Kidney glomerular epithelial cell (primary cell): ENCODE measurements at places on chromosomes 3 and 15.
A peak's percentile ranks its signal among the peaks of the same experiment; 100 is the strongest.

- DNase-seq, result peak; percentile 69
Observed at GRCh38 chr3:111737706-111738086, 121.4 kb upstream of the PHLDB2 start.

DNA sequence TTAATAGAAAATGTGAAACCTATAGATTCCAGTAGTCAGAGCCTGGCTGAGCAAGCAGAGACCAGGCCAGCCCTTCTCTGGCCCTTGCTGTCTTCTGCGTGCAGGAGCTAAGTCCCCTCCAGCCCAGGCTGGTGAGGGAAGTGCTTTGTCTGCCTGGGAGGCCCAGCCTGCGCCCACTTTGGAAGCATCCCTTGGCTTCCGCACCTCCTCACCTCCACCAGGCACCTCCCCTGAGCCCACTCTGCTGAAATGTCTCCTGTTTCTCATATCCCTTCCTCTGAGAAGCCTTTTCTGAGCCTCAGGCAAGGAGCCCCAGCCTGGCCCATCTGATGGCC, 45.3 kb downstream of the ALDH1L1 start:
- DNase-seq, result no peak

GRCh38 chr3:150038830-150039229, 68.1 kb upstream of the PFN2 start:
- DNase-seq, result no peak

DNA sequence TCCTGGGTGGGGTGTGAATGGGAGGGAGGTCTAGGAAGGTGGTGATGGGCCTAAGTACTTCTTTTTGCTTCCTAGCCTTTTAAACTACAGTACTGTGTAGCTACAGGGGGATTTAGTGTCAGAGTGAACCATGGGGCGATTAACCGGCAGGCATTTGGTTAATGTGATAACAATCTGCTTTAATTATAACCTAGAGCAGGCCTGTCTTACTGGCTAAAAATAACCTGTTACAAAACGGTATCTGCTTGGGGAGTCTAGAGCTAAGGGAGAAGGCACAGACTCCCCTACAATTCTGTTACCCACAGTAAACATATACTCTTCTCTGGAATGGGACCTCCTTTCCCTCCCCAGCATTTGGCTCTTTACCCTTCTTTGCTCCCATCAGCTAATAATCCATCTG, 85.4 kb downstream of the RBPMS2 start:
- no peak for DNase-seq

DNA sequence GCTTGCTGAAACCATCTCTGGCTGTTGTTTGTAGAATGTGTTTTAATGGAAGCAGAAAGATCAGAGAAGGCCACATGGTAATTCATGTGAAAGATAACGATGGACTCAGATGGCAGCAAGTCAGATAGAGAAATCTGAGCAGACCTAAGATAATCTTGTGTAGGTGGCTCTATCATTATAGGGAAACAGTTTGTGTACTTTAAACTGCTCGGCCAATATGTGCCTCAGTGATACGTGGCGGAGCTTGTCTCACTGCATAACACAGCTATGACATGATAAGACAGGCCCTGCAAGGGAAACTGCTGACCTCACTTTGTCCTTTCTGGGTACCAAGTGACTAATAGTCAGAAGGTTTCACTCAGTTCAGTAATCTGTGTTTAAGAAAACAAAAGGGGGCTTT, 51.0 kb downstream of the MME start:
- DNase-seq, result no peak

- DNase-seq, result no peak
Observed at GRCh38 chr15:91534235-91534634, 319.3 kb upstream of the SLCO3A1 start.

DNA sequence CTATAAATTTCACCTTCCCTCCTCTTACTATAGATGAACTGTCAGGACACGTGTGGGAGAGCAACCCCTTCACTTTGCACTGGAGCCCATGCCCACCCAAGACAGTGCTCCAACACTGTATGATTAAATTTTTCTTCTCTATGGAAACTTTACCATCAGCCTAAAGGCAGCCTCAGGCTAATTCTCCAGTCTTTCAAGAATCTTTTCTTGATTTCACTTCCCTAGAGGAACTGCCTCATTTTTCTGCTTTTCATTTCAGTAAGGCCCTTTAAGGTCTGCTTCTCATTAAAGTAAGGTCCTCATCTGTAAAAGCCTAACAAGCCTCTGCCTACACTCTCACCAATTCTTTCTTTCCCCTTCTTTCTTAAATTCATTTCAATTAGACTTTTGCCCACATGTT, 137.3 kb downstream of the KCNMB2 start:
- no peak for DNase-seq

GRCh38 chr3:118963711-118964110, 70.9 kb downstream of the IGSF11 start:
- no peak for DNase-seq

DNA sequence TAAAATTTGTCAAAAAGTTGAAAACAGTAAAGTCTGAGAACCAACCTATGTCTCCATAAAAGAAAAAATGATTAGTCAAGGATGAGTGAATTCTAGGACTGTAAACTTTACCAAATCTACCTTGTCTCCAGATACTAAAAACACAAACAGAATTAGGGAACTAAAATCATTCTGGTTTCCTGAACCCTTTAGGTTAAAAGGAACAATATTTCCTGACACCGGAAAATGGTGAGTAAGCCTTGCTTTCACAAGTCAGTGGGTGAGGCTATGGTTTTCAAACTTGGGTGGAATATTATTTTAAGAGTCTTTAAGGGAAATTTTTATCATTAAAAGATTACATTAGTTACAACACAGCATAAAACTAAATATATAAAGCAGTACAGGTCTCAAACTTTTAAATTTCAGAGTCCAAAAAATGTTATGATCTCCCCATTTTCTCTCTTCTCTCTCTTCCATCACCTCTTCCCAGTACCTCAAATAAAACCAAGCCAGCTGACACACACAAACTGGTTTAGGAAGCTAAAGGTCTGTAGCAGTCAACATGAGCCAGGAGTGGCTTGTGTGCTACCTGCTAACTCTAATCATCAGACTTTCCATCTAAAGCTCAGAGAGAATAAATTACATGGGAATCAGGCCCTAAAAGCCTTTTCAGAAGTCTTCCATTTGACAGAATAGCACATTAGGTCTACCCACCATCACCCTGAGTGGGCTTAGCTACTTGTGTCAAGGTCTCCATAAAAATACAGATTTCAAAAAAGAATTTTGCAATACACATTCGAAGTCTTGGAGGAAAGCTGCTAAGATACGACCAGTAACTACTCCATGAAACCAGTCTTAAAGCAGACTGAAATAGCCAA, 2.2 kb downstream of the SLC12A6 start:
- no peak for DNase-seq

DNA sequence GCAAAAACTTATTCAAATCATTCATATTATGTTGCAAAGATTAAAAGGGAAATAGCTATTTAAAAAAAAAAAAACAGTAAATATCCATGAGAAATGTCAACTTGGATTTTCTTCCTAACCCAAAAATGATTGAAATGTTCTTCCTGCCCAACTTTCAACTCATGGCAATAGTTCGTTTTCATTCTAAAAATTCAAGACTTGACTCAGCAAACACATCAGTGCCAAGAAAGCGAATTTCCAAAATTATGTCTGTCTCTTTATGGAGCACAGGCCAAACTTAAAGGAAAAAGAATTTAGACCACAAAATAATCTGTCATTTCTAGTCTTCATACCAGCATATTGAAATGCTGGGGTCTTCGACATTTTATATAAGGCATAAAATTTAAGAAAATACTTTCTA, 63.7 kb downstream of the MAGI1 start:
- no peak for DNase-seq

- DNase-seq, result no peak
Observed at GRCh38 chr15:89186803-89187202, 34.6 kb downstream of the RLBP1 start.
